Lower lobe of right lung (tissue), 2 donors: ENCODE measurements at places on chromosomes 2 and 18. TPM values are rescaled to one million over a fixed set of nuclear protein-coding genes. Genes with fewer than 3 reads are reported as not detected.

The TMEM169 gene
- 1.2 TPM for total RNA-seq

DNA sequence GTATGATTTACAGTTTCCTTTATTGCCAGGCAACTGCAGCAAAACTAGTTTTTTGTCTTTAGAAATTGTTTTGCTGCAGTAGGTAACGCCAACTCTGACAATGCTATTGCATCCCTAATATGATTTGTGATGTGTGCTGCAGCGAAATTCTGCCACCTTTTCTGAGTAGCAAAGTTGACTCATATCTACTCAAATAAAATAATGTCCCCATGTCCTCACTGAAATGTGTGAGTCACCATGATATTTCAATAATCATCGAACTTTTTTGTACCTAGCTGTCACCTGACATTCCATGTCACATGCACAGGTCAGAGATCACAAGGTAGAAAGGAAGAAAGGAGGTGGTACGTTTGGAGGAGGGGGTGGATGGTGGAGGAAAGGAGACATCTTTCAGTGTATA, 205.0 kb downstream of the RAD51AP2 start:
- no peak overlapping the region for H3K27ac ChIP-seq
- H3K27me3 ChIP-seq: no peaks in the 10 kb centered on the region
- no peaks in the 10 kb centered on the region for H3K4me1 ChIP-seq

The REG1B gene
- not detected for total RNA-seq

The POTEI gene
- 0.24 TPM for total RNA-seq

The GPC1 gene
- 14.7 TPM for total RNA-seq

The RND3 gene
- 20.8 TPM for total RNA-seq

The SYT4 gene
- total RNA-seq: not detected

DNA sequence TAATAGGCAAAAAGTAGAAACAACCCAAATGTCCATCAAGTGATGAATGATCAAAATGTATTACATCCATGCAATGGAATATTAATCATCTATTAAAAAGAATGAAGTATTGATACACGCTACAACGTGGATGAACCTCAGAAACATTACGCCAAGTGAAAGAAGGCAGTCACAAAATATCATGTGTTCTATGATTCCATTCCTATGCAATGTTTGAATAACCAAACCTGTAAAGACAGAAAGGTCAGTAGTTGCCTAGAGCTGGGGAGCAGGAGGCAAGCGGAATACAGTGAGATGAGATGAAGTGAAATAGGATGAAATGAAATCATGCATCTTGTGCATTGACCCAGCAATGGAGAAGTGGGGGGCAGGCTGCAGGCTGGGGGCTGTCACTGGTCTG, 17.9 kb upstream of the COL6A3 start:
- H3K36me3 ChIP-seq: no peaks in the 10 kb centered on the region
- H3K4me1 ChIP-seq: peaks cover 10% of the 10 kb centered on the region
- no peak for DNase-seq
- no peak overlapping the region for H3K4me3 ChIP-seq
- no peak overlapping the region for H3K27ac ChIP-seq
- H3K27me3 ChIP-seq: peaks cover 15% of the 10 kb centered on the region

GRCh38 chr2:201406077-201406662, 45.1 kb downstream of the TRAK2 start:
- no peak overlapping the region for H3K4me3 ChIP-seq
- no peaks in the 10 kb centered on the region for H3K36me3 ChIP-seq

- DNase-seq: no peak
- H3K27me3 ChIP-seq: no peaks in the 10 kb centered on the region
- H3K27ac ChIP-seq: no peak overlapping the region
- H3K36me3 ChIP-seq: no peaks in the 10 kb centered on the region
- H3K4me3 ChIP-seq: no peak overlapping the region
Measured at GRCh38 chr2:78876316-78876688, 149.2 kb upstream of the REG3G start.

The CNDP1 gene
- not detected for total RNA-seq

GRCh38 chr2:60301726-60302125, 251.7 kb downstream of the BCL11A start:
- H3K4me1 ChIP-seq: peaks cover 5% of the 10 kb centered on the region
- H3K27ac ChIP-seq: no peak overlapping the region
- H3K36me3 ChIP-seq: no peaks in the 10 kb centered on the region
- no peak for DNase-seq
- no peak overlapping the region for H3K4me3 ChIP-seq

The POTEJ gene
- total RNA-seq: not detected

GRCh38 chr2:215601526-215601925, 165.7 kb upstream of the FN1 start:
- H3K36me3 ChIP-seq: no peaks in the 10 kb centered on the region
- no peak overlapping the region for H3K4me3 ChIP-seq
- H3K4me1 ChIP-seq: no peaks in the 10 kb centered on the region

DNA sequence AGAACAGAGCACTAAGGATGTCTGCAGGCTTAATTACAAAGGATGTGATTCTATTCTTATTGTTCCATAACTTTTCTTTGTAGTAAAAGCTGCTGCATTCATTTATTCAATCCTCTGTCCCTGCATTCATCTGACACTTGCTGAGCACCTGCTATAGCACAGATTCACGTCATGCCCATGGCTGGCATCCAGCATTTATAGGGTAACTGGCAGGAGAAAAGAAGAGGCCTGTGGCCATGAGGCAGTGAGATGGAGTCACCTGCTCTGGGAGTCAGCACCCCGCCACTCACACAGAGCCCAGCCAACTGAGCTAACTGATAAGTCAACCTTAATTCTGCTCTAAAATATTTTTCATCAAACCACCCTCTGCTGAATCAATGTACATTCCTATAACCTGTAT, 18.3 kb upstream of the CDC42EP3 start:
- no peak overlapping the region for H3K4me3 ChIP-seq
- no peaks in the 10 kb centered on the region for H3K27me3 ChIP-seq
- H3K36me3 ChIP-seq: no peaks in the 10 kb centered on the region
- peak overlapping the region; percentile 39 for H3K27ac ChIP-seq

DNA sequence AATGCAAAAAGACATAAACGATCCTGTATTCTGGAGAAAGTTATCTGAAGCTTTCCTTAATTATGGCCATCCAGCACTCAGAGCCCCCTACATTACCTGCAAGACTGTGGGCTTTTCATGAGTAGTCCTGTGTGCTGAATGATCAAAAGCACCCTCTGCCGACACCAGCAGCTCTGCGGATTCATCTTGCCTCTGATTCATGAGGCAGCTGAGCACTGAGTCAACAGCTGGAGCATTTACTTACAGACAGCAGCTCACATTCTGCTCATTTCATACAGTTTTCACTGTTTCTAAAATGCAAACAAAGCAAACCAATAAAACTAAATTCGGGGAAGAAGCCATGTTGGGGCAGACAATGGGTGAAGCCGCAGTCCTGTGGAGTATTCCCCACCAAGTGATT, 886.5 kb downstream of the CNTNAP5 start:
- no peaks in the 10 kb centered on the region for H3K36me3 ChIP-seq
- no peak overlapping the region for H3K27ac ChIP-seq
- no peaks in the 10 kb centered on the region for H3K4me1 ChIP-seq

DNA sequence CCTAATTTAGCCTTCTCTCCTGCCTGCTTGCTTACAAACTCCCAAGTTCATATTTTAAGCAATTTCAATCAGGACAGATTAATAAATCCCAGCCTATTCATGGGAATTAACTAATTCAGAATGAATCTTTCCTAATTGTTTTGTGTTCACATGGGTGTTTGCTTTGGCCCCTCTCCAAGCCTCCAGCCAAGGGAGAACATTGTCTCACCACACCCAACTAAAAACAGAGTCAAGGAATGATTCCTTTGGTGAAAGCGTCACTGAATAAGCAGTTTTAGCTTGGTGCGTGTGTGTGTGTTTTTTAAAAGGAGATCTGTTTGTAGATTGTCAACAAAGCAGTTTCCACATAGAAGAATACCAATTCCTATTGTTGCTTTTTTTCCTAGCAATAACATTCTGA, 43.0 kb upstream of the DSG1 start:
- no peak overlapping the region for H3K27ac ChIP-seq
- H3K4me3 ChIP-seq: no peak overlapping the region
- peak; percentile 59 for DNase-seq
- H3K27me3 ChIP-seq: no peaks in the 10 kb centered on the region
- H3K4me1 ChIP-seq: peaks cover 12% of the 10 kb centered on the region
- H3K36me3 ChIP-seq: no peaks in the 10 kb centered on the region

GRCh38 chr2:64220265-64220664, 76.0 kb upstream of the PELI1 start:
- no peaks in the 10 kb centered on the region for H3K27me3 ChIP-seq
- no peak overlapping the region for H3K4me3 ChIP-seq
- peaks cover 22% of the 10 kb centered on the region for H3K4me1 ChIP-seq
- DNase-seq: no peak
